Muscle of leg (tissue), 16 donors: ENCODE measurements at places on chromosomes 5 and 9.

DNA sequence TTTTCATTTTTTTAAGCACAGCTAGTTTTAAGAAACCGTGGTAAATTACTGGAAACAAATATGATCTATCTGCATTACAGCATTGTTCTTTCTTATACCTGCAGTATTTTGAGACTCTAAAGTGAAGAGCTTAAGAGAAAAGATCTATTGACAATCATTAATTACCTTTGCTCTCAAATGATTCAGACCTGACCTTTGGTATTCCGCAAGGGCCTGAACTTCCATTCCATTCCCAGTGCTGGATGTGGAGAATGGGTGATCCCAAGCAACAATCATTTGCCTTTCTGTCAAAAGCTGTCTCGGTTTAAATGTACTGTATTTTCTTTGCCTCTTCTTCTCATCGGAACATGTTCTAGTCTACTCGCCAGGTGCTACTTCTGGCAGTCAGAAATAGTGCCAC, 18.9 kb downstream of the NREP start:
- H3K27ac ChIP-seq: peak overlapping the region; percentile 30
- no peaks in the 10 kb centered on the region for H3K27me3 ChIP-seq
- DNase-seq: no peak
- H3K36me3 ChIP-seq: peaks cover 23% of the 10 kb centered on the region
- peaks cover 38% of the 10 kb centered on the region for H3K4me1 ChIP-seq
- no peak overlapping the region for H3K4me3 ChIP-seq

- DNase-seq: no peak
- H3K27me3 ChIP-seq: peaks cover 2% of the 10 kb centered on the region
- no peak overlapping the region for H3K27ac ChIP-seq
- no peaks in the 10 kb centered on the region for H3K36me3 ChIP-seq
- no peaks in the 10 kb centered on the region for H3K4me1 ChIP-seq
These were observed 3.1 kb downstream of the LCN1 start for GRCh38 chr9:135524130-135524861.

GRCh38 chr5:1769752-1770442, 29.7 kb downstream of the MRPL36 start:
- no peaks in the 10 kb centered on the region for H3K27me3 ChIP-seq
- H3K4me3 ChIP-seq: no peak overlapping the region
- no peak for DNase-seq
- no peak overlapping the region for H3K27ac ChIP-seq

DNA sequence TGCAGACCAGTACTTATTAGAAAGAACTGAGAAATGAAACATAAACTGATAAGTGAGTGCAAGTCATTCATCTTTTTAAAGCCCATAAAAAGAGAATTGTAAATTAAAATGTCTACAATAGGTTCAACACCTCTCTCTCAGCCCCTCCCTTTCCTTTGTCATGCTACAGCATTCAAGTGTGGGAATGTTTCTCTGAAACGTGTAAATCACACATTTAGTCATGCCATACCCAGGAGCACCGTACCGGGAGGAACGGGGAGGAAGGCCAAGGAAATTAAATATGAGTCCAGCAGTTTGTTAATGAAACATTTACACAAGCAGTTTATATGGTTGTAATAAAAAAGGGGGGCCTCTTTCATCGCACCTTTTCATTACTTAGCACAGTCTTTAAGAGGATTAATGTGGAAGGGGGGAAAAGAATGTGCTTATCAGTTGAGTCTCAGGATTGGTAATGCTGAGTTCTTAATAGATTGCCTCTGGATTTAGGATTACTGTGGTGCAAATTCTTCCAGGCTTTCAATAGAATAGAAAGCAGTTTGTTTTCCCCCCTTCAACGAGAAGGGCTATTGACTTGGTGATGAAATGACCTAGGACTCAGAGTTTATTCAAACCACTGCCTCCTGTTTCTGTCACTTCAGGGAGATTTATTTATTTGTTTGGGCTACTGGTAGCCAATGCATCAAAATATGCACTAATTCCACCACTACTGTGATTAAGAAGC, 176.0 kb upstream of the ZNF608 start:
- no peaks in the 10 kb centered on the region for H3K36me3 ChIP-seq
- DNase-seq: no peak
- no peaks in the 10 kb centered on the region for H3K27me3 ChIP-seq
- H3K4me1 ChIP-seq: peaks cover 2% of the 10 kb centered on the region
- H3K27ac ChIP-seq: no peak overlapping the region

- no peak overlapping the region for H3K4me3 ChIP-seq
- H3K36me3 ChIP-seq: no peaks in the 10 kb centered on the region
- H3K4me1 ChIP-seq: peaks cover 10% of the 10 kb centered on the region
These were observed 74.8 kb downstream of the ST8SIA4 start for GRCh38 chr5:100828071-100828897.

DNA sequence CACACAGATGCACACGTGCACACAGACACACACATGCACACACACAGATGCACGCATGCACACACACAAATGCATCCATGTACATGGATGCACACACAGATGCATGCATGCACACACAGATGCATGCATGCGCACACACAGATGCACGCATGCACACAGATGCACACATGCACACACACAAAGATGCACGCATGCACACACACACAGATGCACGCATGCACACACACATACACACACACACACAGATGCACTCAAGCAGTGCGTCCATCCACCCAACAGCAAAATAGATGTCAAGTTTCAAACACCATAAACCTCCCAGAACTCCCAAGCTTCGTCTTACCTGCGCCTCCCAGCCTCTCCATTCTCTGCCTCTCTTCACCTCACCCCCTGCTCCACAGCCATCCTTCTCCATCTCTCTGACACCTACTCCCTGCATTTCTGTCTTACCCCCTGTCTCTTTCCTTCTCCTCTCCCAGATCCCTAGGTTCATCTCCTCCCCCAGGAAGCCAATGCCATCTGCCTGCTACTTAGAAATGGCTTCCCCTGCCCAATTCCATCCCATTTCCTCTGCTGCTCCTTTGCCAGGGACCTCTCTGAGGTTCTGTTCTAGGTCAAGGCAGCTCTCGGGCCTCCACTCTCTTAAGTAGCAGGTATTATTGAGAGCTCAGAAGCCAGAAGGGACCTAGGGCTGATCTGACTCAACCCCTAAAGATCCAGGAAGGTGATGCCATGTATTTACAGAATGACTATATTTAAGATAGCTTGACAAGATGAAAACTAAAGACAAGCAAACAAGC, 297.2 kb downstream of the MED10 start:
- H3K4me1 ChIP-seq: no peaks in the 10 kb centered on the region
- no peak for DNase-seq
- no peaks in the 10 kb centered on the region for H3K27me3 ChIP-seq
- no peak overlapping the region for H3K27ac ChIP-seq
- H3K36me3 ChIP-seq: no peaks in the 10 kb centered on the region
- no peak overlapping the region for H3K4me3 ChIP-seq

- H3K27me3 ChIP-seq: no peaks in the 10 kb centered on the region
- H3K4me3 ChIP-seq: no peak overlapping the region
- peak; percentile 60 for DNase-seq
- no peak overlapping the region for H3K27ac ChIP-seq
- H3K4me1 ChIP-seq: peaks cover 4% of the 10 kb centered on the region
- no peaks in the 10 kb centered on the region for H3K36me3 ChIP-seq
These were observed 129.8 kb upstream of the IL12B start for GRCh38 chr5:159459951-159460538.

DNA sequence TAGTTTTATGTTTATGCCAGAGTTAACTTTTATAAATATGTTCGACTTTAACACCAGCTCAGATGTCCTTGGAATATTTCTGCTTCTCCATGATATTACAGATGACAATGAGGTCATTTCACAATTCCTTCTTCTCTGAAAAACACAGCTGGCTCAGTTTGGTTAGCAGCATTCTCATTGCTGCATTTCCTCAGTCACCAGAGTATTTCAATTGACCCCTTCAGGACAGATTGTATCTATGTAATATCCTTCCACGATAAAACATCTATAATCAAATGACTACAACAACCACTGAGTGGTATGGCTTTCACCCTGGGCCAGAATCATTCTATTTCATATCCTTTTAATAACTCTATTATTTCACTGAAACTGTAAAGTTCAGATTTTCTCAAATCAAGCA, 148.7 kb downstream of the OXCT1 start:
- no peak overlapping the region for H3K4me3 ChIP-seq
- peak; percentile 77 for DNase-seq
- peaks cover 5% of the 10 kb centered on the region for H3K4me1 ChIP-seq
- H3K27me3 ChIP-seq: no peaks in the 10 kb centered on the region
